HS-27A (cell line): ENCODE measurements at places on chromosomes 2 and 18.

DNA sequence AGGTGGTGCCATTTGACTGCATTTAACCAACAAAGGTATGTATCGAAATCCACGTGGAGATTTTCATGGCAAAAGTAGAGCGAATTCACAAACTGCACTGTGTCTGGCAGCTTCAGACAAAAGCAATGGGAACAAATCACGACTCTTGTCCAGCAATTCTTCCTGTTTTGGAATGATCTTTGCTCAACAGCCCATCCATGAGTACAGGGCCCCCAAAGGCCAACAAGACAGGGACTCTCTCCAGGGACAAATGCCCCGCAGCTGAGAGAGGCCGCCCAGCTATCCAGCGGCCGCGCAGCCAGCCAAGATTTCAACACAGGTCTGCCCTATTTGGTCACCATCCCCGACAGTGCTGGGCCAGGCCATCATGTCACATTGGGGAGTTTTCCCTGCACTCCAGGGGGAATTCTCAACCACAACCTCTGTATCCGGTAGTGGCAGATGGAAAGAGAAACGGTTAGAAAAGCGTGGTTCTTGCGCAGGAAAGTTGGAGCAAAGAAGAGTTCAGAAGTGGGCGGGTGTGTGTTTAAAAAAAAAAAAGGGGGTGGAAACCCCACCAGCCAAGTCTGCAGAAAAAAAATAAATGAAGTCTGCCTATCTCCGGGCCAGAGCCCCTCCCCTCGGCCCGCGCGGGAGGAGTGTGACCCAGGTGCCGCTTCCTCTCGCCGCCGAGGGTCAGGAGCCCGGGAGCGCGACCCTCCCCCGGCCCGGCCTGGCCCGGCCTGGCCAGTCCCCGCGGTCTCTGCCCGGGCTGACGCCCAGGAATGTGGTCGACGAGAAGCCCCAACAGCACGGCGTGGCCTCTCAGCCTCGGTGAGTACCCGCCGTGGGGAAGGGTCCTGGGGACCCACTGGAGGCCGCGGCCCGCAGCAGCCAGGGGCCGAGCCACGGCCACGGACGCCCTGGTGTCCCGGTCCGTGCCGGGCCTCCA is at the start of gene GYPC:
GYPC (plus strand) TSS at position 659 of the 931 bp plus-strand sequence; CDS start at position 765, 106 bp downstream.
- DNase-seq, result peak; percentile 17

GRCh38 chr18:79952456-79952995 is 1.1 kb upstream of the SLC66A2 start:
- no peak for DNase-seq

GRCh38 chr18:35508746-35509338 is 11.1 kb upstream of the INO80C start:
- no peak for DNase-seq

- DNase-seq, result no peak
These were observed 5.6 kb downstream of the TMEM247 start for GRCh38 chr2:46485002-46485401.

GRCh38 chr2:240435948-240436682 is 652 bp downstream of the GPC1 start:
- DNase-seq, result no peak

DNA sequence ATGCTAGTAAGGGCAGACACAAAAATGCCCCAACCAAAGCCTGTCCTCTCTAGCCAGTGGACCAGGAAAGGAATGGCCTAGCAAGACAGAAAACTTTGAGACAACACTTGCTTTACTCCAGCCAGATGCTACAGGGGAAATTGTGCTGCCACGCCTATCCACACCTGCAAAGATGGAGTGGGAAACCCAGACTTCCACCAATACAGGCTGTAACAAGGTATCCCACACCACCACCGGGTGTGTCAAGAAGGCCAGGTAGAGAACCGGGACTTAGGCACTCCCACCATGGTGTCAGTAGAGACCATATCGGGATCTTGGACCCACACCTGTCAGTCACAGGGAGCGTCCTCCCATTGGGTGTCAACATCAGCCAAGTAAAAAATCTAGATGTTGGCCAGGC is 16.2 kb upstream of the ESPNL start:
- DNase-seq, result no peak

DNA sequence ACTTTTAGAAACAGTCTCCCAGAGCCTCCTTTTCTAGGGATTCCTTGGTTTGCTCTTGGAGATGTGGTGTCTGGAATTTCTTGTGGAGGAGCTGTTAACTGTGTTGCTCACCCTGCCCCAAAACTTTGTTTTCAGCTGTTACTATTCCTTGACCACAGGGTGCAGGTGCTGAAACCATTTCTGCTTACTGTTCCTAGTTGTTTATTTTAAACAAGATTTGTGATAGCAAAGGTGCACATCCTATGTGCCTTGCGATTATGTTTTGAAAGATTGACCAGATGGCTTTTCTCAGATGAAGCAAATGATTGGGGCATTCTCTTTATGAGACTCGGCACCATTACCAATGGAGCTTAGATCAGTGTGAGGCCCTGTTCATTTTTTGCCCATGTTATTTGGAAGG is 111.2 kb downstream of the RAB3GAP1 start:
- DNase-seq, result no peak

DNA sequence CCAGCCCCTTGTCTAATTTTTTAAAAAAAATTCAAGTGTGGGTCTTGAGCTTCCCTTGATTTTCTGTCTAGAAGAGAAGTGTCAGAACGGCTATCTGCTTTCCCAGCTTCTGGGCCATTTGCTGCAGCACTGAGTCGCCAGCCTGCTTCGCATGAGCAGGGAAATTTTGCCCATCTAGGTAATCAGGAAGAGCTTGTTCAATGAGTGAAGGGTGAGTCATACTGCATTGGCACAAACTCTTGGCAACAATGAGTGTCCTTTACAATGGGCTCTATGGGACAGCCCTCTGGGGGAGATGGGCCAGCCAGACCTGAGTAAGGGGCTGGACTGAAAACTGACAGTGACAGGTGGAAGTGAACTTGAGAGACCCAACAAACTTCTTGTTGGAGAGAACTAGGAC is 2.4 kb upstream of the RNF144A start:
- DNase-seq, result no peak

- no peak for DNase-seq
These were observed 918 bp upstream of the NETO1 start for GRCh38 chr18:72868585-72869225.

DNA sequence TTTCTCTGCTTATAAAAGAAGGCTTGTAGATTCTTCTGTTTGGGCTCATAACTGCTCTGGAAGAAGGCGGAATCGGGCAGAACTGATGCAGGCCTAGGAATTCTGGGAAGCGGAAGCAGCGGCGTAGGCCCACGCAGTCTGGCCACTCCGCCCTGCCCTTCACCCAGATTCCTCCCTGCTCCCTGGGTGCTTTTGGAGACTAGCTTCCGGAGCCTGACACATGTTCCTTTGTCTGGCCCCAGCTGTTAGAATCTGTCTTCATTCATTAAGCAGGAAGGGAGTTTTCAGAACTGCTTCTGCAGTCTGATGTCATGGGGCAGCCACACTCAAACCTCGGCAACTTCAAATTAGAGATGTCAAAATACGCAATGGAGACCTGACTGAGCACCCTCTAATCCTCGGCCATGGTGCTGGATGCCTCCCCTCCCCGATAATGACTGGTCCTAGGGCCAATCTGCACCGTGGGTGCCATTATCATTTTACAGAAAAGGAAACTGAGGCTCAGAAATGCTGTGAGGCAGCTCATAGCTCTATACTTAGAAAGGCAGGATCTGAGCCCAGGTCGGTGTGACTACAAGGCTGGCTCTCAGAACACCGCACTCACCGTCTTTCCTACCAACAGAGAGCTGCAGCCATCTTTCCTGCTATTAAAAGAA is 275.7 kb downstream of the MYCN start:
- DNase-seq, result no peak

DNA sequence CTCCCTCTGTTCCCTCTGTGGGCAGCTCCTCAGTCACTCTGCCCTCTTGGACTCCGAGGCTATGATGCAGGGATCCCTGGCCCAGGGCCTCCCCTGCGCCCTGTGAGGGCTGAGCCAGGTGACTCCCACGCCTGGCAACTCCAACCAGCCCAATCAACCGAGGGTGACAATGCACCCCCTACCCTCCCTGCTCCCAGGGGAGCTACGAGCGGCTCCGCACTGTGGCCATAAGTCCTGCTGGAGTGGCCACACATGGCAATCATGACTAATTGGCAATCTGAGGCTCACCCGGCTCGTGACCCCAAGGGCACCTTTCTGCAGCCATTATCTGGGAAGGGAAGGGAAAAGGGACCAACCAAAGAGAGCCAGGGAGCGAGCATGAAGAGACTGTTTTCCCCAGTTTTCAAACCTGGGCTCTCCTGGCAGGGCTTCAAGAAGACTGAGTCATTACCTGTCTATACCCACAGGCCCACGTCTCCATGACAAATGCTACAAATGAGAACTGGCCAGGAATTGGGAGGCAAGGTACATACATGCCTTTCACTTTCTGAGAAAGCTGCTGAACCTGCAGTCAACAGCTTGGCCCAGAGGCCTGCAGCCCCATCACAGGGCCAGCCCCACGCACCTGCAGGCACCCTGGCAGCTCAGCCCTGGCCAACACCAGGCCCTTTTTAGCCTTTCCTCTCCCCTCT is 45.1 kb downstream of the RPL31 start:
- DNase-seq, result no peak

DNA sequence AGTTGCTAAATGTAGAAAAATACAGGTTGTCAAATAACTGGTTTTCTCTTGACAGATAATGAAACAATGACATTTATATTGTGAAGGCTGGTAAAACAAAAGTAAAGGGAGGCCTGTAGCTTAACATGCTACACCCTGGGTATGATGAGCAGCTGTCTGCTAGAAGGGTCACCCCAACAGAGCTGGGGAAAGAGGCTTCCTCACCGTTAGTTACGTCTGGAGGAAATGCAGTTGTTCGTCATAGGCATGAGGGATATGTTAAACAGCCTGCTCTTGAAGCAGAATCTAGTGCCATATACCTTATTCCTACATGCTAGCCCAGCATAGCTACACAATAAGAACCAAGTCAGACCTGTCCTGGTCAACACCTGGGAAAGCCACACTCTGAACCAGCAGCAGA is 49.9 kb downstream of the LPIN2 start:
- no peak for DNase-seq

GRCh38 chr18:40553029-40553428 is 1402.0 kb upstream of the PIK3C3 start:
- no peak for DNase-seq

DNA sequence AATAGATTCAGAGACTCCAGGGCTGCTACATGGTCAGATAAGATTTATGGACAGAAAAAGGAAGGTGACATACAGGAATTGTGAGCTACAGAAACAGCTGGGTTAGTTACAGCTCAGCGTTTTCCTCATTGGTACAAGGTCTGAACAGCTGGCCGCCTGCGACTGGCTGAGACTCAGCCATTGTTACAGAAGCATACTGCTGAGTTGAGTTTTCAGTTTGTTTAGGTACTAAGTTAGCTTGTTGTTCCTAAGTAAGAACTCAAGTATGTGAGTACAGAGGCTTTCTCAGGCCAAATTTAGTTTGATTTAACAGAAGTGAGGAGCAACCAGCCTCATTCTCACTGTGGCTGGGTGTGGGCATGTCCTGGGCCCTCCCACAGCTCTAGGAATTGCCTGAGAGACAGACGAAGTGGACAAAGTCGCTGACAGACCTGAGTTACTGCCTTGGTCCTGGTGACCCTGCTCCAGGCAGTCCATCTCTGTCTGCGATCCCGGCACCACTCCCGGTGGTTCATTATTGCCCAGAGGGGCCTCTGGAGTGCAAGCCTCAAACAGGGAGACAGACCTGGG is 27.8 kb upstream of the RHOB start:
- DNase-seq, result no peak

DNA sequence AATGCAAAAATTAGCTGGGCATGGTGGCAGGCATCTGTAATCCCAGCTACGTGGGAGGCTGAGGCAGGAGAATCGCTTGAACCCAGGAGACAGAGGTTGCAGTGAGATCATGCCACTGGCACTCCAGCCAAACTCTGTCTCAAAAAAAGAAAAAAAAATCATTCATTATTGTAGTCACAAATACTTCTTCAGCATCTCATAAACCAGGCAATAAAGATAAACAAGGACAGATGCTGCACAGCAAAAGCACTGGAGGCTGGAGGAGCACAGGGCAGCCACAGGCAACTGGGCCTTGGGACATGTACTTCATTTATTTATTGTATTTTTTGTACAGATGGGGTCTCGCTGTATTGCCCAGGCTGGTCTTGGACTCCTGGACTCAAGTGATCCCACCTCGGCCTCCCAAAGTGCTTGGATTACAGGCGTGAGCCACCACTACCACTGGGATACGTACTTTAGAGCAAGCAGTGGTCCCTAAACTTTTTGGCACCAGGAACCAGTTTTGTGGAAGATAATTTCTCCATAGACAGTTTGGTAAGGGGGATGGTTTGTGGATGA is 16.8 kb upstream of the MAT2A start:
- no peak for DNase-seq

- no peak for DNase-seq
These were observed 287.8 kb upstream of the CCDC68 start for GRCh38 chr18:55247032-55247431.

DNA sequence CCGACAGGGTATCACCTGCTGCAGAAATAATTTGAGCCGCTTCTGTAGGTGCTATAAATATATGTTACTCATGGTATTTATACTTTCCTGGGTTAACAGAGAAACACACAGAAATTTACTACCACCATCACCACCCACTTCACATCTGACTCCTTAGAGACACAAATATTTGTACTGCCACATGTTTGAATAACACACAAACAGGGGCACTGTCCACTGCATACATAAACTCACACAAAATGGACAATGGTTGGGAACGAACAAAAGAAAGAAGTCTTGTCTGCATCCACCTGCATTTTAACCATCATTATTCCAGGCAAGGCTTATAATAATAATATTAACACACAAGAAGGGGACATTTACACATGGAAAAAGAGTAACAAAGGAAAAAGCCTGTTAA is 24.0 kb downstream of the IMMT start:
- no peak for DNase-seq

DNA sequence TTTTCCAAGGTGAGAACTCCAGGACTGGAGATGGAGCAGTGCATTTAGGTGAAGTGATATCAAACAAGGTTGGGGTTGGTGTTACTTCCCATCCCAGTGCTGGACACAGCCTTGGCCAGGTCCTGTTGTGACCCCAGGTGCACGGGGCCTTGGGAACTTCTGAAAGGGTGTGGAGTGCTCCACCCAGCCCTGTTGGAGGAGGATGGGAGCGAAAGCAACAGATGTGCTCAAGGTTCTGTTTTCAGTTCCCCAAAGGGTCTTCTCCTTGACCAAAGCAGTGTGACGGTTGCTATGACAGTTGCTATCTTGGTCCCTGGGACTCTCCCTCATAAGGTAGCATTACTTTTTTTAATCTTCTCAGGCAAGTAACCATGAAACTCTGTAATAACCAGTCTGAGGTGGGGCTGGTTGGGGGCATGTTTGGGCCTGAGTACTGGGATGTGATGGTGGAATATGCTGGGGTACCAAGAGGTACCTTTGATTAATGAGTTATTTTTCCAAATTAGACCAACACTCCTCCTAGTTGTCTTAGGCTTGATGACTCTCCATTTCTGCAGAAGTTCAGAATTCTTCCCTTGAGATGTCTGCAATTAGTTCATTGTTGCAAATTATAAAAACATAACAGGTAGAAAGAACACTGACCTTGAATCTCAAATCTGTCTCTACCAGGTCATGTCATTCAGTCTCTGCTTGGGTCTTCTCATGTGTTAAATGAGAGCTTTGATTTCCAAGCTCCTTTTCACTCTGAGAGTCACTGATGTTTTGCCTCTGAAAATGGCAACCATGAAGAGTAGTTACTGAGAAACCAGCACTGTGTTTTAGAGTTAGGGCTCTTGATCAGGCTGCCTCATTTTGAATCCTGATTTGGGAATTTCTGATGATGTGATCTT is 154.5 kb downstream of the RPIA start:
- DNase-seq, result no peak

GRCh38 chr18:13915391-13915790 is at the start of gene MC2R:
Gene MC2R, minus strand, starts transcription at chr18:13915536. Its CDS starts 30,018 bp downstream, at chr18:13885518.
- no peak for DNase-seq

GRCh38 chr18:63477200-63477599 is 442 bp downstream of the SERPINB5 start:
- no peak for DNase-seq
